Mesothelial cell of epicardium (in vitro differentiated cells): ENCODE measurements at places on chromosomes 2 and 18.

DNA sequence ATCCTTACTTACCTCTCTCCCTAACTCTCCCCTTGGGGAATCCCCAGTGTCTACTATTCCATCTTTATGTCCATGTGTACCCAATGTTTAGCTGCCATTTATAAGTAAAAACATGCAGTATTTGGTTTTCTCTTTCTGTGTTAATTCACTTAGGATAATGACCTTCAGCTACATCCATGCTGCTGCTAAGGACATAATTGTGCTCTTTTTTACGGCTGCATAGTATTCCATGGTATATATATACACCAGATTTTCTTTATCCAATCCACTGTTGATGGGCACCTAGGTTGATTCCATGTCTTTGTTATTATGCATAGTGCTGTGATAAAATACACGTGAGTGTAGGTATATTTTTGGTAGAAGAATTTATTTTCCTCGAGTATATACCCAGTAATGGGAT is 24.3 kb upstream of the RIOK3 start:
- no peak for DNase-seq

DNA sequence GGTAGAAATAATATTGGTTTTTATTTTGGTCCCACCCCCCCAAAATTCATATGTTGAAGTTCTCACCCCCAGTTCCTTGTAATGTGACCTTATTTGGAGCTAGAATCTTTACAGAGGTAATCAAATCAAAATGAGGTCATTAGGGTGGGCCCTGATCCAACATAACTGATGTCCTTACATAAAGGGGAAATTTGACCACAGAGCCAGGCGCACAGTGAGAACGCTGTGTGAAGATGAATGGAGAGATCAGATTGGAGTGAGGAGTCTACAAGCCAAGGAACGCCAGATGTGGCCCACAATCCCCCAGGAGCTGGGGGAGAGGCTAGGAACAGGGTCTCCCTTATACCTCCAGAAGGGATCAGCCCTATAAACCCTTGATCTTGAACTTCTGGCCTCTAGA is 31.6 kb upstream of the TRIB2 start:
- no peak for DNase-seq

DNA sequence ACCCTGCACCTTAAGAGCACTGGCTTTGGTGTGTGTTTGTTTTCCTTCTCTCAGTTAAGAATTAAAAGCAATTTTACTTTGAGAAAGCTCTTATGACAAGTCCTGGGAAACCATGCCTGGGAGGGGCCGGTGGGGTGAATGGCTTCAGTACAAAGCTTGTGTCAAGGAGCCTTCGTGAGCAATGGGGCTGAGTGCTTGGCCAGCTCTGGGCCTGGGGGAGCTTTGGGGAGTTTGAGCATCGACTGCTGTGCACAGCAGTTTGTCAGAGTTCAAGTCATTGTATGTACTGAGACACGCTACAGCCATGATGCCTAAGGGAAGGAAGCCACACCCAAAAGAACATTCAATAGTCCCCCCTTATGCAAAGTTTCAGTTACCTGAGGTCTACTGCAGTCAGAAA is 75.8 kb downstream of the ARHGEF4 start:
- DNase-seq: no peak

- DNase-seq: no peak
Observed at GRCh38 chr2:29587402-29588190, 333.8 kb downstream of the ALK start.

- DNase-seq: no peak
Observed at GRCh38 chr18:2872095-2872494, 25.3 kb downstream of the EMILIN2 start.

GRCh38 chr2:2846332-2847208 is 515.5 kb upstream of the MYT1L start:
- DNase-seq: no peak

DNA sequence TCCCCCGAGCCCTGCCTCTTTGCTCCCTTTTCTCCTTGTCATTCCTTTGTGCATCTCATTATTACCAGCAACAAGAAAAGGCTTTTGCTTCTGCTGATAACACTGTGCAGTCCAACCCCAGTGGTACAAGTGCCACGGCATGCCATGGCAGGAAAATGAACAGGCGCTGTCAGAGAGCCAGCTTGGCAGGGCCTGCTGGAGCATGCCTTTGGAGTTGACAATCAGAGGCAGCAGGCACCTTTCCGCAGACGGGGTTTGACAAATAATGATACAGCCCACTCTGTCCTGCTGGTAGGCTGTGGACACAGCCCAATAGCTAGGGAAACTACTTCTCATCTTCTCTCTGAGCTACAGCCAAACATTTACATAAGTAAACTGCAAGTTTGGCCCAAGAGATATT is 243.9 kb upstream of the LRRTM1 start:
- no peak for DNase-seq

GRCh38 chr2:99824758-99825157 is 317.6 kb downstream of the AFF3 start:
- no peak for DNase-seq

DNA sequence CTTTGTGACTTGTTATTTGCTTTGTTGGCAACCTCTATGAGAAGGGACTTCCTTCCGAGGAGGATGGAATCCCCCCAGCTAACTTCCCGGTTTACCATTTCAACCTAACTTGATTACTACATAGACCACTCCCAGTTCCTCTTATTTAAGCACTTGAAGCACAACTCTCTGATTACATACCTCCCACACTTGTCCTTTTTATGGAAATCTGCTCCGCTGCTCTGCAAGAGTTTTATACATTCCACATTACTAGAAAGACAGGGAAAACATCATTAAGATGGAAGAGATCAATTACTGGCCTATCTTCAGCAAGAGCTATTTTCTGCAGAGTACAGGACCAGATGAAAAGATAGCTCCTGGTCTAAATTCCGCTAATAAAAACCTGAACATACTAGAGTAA is 160.0 kb upstream of the PGAP1 start:
- no peak for DNase-seq

DNA sequence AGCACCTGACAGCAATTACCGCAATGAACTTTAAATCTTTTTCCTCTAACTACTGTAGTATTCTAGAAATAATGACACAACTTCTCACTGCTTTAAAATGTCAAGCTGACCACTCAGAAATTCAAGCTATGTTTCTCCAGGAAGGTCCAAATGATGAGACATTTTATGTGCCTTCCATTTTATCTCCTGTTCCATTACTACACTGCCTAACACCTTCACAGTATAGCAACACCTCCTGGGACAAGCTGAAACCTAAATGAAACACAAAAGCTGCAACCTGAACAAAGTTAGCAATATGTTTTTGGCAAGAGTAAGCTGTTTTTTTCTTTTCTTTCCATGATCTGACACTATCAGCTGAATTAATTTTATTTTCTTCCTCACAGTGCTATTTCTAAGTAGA is 81.9 kb downstream of the IKZF2 start:
- DNase-seq: no peak

DNA sequence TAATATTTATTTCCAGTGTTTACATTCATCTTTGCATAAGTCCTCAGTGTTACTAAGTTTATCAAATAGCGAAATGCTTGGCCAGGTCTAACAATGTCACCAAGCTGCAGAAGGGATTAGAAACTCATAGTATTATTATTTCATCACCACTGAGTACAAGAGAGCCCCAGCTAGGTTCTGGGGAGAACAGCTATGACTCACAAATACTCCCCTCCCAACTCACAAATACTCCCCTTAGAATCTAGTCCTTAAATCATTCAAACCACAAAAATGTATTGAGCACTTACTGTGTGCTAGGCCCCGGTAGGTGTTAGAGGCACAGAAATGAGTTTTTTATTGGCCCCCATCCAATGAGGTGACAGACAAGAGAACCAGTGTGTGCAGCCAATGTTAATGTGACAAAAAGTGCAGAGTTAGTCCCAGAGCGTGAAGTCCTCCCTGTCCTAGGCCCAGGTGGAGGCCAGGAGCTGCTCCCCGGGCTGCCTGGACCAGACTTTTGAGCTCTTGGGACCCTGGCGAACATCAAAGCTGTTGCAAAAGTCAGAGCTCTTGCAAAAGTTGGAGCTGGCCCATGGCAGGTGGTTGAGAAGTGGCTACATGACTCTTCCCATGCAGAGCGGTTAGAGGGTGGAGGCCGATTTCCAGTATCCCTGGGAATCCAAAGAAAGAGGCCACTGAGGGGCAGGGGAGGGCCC is 9.8 kb downstream of the STEAP3 start:
- DNase-seq: no peak

DNA sequence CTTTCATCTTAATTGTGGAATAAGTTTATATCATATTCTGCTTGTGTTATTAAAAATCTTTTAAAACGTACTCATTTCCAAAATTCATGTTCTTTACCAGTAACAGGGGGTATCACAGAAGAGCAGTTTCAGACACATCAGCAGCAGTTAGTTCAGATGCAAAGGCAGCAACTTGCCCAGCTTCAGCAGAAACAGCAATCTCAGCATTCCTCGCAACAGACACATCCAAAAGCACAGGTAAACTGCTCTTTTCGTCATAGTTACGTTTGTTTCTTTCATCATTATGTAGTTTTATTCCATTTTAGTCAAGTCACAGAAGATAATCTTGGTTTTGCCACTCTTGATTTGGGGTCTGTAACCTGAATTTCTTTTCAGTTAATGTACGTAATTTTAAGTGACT is 93.5 kb upstream of the KIF5C start:
- DNase-seq: no peak

- DNase-seq: no peak
Observed at GRCh38 chr2:54578648-54579045, 122.5 kb downstream of the SPTBN1 start.

- DNase-seq: no peak
Observed at GRCh38 chr2:214127170-214127569, 283.7 kb upstream of the VWC2L start.

GRCh38 chr2:169362894-169363559 is 693 bp upstream of the LRP2 start:
- DNase-seq: no peak
